NCI-H1436 (cell line): ENCODE measurements at places on chromosomes 2 and 18.

DNA sequence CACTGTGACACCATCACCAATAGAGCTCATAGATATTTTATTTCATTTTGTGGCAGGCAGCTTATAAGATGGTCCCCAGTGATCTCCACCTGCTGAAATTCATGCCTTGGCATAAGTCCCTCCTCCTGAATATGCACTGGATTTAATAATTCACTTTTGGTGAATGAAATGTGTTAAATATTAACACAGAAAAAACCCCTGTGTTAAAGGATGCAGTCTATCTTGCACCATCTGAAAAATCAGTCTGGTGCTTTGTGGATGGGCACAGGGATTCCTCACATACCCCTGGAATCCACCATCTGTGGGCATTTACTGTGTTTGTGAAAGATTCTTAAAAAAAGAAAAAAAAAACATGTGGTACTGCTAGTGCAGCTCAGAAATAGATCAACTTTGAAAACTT is 26.1 kb upstream of the WIPF1 start:
- no peak for DNase-seq

GRCh38 chr2:16303273-16303577 is 362.4 kb downstream of the CYRIA start:
- no peak for DNase-seq

DNA sequence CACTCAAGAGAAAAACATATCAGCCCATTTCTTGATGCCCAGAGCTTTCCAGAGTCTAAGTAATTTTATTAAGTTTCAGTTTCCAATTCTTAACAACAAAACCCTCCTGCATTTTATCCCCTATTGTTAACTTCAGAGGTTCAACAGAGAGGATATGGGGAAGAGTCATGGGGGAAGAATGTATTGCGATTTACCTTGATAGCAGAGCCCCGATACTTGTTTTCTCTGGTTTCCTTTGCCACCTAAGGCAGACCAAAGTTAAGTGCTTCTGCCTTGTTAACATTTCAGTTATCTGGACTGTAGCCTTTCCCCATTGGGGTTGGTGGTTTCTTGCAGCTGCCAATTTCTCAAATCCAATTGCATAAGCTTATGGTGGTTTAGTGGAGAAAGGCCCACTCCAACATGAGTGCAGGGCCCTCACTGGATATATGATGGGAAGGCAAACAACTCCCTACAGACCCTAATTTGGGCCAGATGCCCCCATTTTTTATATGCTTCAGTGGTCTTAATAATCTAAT is 82.0 kb upstream of the ITGB6 start:
- no peak for DNase-seq

DNA sequence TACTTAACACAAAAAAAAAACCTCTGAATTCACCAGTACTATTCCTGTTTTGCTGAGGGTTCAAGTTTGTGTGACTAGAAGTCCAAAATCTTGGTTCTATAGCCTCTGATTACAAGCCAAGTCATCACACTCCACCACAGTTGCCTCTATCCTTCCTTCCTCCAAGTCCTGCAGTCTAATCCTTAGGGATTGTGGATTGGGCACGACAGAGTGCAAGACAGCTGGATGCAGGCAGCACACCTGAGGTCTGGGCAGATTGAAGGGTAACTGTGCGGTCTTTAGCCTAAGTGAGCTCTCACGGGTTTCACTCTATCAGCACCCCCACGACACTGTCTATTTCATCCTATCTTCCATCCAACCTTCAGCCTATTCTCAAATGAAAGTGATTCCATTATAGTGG is 299.4 kb upstream of the ID2 start:
- no peak for DNase-seq

DNA sequence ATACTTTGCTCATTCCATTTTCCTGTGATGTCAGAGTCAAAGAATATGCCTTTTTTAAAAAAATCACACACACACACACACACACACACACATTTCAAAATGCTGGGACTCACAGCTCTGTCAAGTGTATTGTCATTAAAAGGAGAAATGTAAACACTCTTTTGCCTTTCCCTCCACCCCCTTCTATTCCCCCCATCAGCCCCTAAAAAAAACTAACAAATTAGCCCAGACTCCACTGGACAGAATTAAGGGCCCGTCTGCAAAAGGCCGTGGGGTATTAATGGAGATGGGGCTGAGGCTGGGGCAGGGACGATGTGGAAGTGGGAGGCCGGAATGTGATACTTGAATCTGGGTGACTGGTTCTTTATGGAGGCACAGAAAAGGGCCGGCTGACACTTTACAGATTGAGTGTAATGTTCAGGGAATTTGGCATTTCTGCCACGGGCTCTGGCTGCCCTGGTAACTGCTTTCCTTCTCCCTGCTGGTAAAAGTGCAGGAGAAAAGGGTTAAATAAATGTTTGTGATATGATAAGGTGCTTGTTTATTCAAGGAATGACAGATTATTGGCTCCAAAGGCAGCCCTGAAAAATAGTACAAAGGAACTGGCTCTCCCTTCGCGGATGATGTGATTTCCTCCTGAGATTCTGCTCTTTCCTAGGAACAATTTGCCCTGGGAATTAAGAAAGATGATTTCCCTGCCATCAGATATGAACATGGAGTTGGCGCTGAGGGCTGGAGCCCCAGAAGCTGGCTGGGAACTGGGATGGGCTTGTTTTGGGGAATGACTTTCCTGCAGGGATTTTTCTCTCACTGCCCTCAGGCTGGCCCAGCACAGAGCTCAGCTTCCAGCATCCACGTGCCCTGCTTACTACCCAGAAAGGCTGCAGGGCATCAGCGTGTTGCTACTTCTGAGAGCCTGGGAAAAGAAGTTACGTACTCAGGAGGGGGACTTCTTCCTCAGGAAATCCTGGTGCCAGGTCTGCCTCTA is 52.8 kb upstream of the CTAGE1 start:
- no peak for DNase-seq

GRCh38 chr2:85593023-85593422 is 2.5 kb upstream of the RNF181 start:
- no peak for DNase-seq

DNA sequence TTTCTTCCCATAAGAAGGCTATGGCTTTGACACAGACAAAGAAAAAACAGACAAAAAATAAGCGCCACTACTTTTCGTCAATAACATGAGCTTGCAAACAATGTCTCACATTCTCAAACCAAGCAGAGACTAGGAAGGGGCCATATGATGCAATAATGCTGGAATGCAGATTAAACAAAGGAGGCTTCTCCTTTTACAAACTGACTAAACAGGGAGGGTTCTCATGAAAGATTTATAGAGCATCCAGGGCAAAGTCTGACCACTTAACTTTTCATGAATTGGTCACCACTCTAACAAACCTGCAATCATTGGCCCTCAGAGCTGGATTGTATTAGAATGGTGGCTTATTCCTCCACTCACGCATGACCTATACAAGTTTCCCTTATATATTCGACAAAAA is 663.3 kb upstream of the CHAC2 start:
- DNase-seq: no peak

GRCh38 chr2:11177871-11178690 is 22.8 kb downstream of the SLC66A3 start:
- DNase-seq: no peak

DNA sequence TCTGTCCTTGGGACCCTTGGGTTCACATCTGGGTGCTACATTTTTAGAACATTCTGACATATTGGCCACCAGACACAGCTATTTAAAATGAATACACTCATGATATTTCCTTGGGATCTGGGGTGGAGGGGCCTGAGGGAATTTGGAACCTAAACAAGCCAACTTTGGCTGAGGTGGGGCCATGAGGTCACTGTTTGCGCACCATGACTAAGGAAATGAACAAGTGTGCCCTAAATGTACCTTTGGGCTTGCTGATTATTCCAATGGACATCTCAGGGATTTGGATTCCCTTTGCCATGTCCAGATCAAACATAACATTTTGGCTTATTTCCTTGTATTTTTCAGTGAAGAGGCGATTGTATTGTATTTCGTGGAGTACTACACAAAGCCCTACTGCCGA is 80.5 kb upstream of the SEC11C start:
- no peak for DNase-seq

- no peak for DNase-seq
Observed at GRCh38 chr18:23238152-23238531, 102.9 kb downstream of the CABLES1 start.

GRCh38 chr2:152501666-152502065 is 166.7 kb downstream of the FMNL2 start:
- DNase-seq: no peak

GRCh38 chr2:99348173-99348572 is 11.0 kb downstream of the EIF5B start:
- no peak for DNase-seq

- DNase-seq: no peak
Observed at GRCh38 chr2:205954707-205955106, 131.3 kb downstream of the INO80D start.

DNA sequence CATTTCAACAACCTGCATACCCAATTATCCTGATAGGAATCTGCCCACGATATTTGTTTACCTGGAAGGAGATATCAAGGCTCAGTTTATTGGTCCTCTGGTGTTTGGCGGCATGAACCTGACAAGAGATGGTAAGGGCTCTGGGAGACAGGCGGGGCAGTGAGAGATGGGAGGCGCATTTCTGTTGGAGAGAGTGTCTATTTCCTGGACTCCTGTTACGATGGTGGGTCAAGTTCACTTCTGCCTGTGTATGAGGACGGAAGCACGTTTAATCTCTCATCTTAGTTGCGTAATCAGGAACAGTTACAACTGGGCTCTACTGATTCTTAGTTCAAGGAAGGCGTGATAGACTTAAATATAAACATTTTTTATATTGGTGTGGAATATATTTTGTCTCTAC is 8.9 kb downstream of the PDCL3 start:
- no peak for DNase-seq

DNA sequence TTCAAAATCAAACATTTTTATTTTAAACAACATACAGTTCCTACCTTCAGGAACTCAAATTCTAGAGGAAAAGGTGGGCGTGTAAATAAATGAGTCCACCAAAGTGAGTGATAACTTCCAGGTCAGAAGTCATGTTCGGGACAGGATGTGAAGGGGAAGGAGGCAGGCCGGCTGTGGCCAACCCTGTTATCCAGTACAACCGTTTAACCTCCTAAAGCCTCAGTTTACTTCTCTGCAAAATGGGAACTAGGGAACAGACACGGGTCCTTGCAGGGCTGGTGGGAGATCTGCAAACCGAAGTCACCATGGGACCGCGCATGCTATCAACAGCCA is 373 bp downstream of the EIPR1 start:
- no peak for DNase-seq

DNA sequence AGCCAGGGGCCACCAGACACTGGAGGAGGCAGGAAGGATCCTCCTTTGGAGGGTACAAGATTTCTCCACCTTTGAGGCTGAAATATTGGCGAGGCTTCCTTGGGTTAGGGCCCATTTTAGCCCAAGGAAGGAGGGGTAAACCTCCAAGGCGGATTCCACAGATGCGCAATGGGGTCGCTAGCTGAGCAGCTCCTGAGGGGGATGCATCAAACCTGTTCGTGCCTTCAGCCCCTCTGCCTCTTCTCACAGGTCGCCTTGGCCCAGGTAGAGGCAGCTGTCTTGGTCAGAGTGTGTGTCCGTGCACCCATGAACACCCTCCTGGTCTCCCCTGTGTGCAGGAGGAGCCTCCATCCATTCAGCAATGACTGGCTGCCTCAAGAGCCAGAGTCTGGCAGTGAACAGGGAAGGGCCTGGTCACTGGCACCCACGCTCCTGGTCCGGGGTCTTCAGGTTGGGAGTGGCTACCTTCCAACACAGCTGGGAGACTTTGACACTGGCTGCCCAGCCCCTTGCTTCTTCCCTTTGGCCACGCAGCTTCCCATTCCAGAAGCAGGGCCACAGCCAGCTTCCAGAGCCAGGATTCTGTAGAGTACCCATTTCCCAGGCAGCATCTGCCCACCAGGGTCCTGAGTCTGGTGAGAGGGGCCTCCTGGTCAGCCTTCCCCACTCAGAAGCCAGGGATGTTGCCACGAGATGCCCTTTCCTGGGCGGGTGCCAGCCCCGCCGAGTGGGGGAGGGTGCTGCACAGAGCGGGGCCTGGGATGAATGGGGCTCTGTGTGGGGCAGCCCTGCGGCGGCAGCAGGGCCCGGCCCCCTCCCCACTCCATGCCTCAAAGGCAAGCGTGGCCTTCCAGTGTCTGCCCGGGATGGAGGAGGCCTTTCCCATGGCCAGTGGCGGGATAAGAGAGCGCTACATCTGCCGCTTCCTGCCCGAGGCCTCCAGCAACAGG is 95.8 kb upstream of the GPC1 start:
- no peak for DNase-seq

GRCh38 chr2:208485390-208485789 is 78.8 kb downstream of the PTH2R start:
- DNase-seq: no peak

- DNase-seq: no peak
Observed at GRCh38 chr18:5995626-5996025, 100.3 kb upstream of the TMEM200C start.

DNA sequence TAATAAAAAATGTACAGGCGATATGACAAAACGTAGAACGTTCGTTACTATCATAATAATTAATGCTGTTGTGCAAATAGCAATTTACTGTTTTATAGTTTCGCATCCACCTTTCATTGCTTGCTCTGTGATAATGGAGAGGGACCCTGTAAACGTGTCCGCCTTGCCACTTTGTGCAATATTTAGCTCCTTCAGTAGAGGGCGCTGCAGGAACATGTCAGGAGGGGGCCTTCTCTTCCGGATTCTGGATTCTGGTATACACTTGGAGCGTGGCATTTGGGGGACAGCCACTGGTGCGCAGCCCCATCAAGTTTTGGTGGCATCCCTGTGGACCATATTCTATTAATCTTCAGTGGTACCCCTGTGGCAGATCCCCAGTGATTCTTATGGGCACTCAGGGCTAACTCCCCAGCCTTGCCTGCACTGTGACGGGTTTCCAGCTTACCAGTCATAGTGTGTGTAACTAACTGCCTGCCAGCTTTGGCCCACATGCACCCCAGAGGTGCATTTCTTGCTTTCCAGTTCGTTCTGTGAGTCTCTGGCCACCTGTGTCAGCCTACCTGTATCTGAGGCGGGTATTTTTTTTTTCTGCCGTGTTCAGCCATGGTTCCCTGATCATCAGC is 140.3 kb downstream of the CYRIA start:
- DNase-seq: peak; percentile 10

DNA sequence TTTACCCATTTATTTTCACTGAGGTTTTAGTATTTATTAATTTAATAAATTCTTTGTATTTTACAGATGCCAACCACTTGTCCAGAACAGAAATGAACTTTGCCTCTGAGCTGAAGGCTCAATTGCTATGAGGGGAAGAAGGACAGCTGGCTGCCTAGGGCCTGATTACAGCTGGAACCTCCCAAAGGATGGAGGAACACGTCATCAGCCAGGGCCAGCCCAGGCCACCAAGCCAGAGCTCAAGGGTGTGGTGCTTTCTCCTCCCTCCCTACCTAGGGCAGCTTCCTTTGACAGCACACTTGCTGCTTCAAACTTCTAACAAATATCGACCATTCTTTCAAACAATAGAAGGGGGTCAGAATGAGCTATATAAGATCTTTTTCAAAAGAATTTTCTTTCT is 19.7 kb upstream of the RIOK3 start:
- DNase-seq: no peak

DNA sequence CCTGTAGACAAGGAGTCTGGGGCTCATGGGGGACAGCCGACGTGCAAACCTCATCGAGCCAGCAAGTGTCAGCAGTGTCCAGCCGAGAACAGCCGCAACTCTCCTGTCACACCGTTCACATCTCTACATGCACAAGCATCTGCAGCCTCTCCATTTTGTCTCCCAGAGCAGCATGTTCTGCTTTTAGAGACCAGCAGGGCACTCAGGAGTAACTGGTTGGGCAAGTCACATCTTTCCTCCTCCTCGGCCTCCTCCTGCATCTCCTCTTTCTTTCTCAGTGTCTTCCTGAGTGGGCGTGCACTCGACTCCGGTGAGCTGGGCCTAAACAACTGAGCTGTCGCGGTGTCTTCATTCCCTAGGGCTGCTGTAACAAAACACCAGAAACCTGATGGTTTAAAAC is 249.9 kb downstream of the SH3BP4 start:
- DNase-seq: no peak

- DNase-seq: no peak
Observed at GRCh38 chr2:189444322-189444721, 3.0 kb downstream of the WDR75 start.
